ENCODE measurements at places on chromosomes 11 and 22. TPM values are rescaled to one million over a fixed set of nuclear protein-coding genes. Genes with fewer than 3 reads are reported as not detected.
A peak's percentile ranks its signal among the peaks of the same experiment; 100 is the strongest.

DNA sequence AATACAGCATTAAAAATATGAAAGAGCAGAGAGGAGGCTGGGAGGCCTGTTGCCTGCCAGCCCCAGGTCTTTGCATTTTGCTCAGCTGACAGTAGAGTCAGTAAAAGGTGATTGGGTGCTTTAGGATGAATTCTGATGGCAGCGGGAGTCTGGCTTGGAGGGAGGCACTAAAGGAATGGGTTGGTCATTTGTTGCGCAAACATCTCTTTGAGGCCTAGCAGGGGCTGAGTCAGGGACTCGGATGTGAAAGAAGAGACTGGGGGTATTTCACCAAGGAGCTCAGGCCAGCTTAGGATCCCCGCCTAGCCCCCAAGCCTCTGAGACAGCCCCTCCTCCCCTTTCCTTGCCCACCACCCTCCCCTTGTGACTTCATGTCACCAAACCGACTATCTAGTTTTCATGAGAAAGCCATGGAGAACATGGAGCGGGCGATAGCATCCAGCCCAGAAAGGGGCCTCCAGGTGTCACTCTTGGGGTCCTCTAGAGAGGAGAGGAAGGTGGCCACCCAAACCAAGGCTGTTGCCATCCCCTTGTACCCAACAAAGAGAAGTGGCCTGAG is 9.7 kb downstream of the DGKZ start:
- DNase-seq, result no peak

DNA sequence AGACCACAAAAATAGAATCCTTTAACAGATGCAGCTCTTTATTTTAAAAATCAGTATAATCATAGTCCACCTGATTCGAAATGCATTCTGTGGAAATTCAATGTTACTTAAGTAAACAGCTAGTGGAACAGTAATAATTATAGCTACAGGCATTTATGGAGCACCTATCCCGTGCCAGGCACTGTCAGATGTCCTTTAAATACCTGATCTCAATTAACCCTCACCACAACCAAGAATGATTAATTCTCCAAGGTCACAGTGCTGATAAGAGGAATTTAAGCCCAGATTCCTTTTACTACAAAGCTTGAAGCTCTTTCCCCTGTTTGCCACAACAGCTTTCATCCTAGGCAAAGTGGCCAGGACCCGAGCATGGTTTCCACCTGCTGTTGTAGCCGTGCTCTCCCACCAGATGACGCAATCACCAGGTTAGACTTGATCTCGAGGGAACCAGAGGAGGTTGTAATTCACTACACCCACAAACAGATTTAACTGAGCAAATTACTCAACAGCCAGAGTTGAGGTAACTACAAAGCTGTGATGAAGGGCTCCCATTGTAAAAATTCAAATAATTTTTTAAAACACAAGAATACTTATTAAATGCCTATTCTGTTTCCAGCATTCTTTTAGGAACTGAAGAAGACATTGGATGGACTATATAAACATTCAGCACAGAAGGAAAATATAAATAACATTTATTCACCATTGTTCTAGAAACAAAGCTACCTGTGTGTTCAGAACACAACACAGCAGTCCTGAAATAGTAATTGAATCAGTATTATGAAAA is 10.3 kb downstream of the PRDM10 start:
- peak; percentile 24 for DNase-seq

GRCh38 chr11:104668797-104669463 is 229.3 kb downstream of the CASP12 start:
- no peak for DNase-seq

DNA sequence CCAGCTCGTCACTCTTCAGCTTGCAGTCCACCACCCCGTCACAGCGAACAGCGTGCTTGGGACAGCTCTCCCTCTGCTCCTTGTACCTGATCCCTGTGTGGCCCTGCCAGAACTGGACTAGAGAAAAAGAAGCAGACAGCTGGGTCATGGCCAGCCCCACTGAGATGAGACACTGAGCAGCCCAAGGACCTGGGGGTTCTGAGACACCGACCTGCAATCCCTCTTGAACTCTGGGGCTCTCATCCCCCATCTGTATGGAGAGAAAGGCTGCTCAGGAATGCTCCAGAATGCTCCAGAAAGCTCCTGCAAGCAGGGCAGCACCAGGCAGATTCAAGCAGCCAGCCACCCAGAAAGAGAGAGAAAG is 14.8 kb downstream of the TMPRSS13 start:
- DNase-seq, result no peak

DNA sequence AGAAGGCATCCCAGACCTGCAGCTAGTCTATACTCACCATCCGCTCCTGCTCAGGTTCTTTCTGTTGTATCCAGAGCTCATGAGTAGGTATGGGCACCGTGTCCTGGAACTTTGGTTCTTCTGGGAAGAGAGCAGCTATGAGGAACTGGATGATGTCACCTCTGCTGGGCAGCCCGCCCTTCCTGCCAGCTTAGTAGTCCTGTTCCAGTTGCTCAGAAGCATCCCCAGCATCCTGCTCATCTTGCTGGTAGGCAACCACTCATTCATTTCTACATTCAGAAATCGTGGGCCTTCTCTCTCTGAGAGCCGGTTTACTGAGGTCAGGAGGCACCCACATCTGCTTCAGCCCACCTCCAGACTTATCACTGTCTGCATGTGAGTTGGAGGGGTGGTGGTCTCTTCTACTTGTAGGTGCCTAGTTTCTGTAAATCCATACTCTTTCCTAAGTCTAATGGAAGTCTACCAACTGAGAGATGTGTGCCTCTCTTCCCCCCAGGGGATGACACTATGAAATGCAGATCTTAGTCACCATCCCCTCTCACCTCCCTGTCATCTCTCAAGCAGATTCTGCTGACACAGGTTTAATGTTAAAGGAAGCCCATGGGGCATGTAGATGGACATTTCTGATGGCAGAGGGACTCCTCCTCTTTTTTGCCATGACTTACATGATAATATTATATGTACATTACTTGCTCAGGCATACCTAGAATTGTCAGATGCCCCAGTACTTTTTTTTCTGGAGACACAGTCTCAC is 29.6 kb upstream of the CCDC134 start:
- no peak for DNase-seq

GRCh38 chr11:15579287-15580001 is 464.7 kb downstream of the INSC start:
- DNase-seq, result no peak

DNA sequence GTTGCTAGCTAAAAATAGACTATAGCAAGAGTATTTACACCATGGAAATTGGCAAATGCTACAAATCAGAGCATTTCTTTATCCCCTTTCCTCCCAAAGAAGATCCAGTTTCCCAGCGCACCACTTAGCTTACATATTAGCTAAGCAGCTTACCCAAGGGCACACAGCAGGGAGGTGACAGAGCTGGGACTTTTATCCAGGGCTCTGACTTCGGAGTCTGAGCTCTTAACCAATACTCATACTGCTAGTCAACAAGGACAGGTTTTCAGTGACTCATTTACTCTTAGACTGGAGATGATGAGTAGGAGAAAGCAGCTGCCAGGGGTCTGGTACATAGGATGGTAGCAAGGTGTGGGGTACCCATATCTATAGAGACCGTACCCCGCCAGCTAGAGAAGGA is 38.4 kb downstream of the NAV2 start:
- no peak for DNase-seq

GRCh38 chr11:73980001-73980961 is 2.4 kb downstream of the UCP2 start:
- DNase-seq, result peak; percentile 92

GRCh38 chr11:12675951-12676711 is 1.9 kb downstream of the TEAD1 start:
- DNase-seq, result no peak

- peak; percentile 61 for DNase-seq
These were observed 31.0 kb downstream of the MCM5 start for GRCh38 chr22:35430897-35431322.

DNA sequence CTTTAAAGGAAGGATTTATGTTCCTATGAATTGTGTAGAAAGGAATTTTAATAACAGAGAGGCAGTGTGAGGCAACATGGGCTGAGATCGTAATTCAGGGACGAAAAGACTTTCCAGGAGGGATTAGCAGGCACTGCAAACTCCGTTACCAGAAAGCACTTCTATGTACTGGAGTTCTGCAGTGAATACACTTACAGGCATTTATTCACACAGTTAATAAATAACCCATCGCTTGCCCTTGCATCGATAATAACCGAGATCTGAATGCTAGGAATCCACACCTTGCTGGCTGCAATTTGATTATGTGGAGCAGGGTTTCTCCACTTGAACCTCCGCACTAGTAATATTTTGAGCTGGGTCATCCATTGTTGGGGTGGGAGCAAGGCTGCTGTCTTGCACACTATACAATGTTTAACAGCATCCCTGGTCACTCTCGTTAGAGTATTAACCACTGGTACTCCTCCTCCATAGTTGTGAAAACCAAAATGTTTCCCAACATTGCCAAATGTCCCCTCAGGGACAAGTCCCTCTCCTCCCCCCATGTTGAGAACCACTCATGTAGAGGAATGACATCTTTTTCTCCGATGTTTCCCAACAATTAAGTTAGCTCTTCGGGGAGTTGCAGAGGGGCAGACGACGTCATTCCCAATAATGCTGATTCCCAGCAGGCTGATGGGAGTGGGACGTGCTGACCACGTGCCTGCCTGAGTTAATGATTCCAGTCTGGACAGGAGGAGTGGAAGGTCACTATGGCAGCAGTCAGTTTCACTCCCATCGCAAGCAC is 99.5 kb downstream of the SNX19 start:
- no peak for DNase-seq

GRCh38 chr22:36640106-36640672 is 63.4 kb downstream of the CACNG2 start:
- no peak for DNase-seq

- DNase-seq, result no peak
These were observed 137.7 kb upstream of the BLID start for GRCh38 chr11:122253589-122254231.

DNA sequence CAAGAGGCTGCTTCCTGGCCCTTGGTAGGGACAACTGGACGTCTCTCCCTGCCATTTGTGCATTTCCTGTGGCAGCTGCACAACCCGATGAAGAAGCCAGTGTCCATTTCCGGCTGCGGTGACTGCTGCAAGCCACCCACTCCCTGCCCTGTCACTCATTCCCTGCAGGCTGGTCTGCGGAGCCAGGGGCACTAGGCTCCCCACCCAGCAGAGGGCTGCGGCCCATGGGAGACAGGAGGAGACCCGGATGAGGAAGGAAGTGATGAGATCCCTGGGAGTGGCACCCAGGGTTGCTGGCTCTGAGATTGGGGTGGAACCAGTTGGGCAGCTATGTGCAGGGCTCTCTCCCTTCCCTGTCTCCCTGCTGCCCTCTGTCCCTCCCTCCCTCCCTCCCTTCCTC is 10.0 kb upstream of the MYRF start:
- DNase-seq, result no peak

DNA sequence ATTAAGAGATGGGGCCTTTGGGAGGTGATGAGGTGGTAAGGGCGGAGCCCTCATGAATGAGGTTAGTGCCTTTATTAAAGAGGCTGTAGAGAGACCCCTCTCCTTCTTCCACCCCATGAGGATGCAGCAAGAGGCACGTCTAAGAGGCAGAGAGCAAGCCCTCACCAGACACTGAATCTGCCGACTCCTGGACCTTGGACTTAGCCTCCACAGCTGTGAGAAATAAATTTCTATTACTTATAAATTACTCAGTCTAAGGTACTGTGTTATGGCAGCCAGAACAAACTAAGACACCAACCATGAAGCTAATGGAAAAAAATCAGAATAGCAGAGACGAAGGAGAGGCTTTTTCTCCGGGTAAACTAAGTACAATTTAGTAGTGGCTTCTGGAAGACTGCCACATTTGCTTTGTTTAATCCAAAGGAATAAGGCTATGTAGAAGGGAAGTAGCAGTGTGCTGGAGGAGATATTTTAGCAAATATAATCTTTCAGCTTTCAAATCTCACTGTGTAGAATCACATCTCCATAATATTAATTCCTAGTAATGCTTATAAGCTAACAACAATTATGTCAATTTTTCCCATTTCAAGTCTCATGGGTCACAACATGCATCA is 12.3 kb upstream of the SIK2 start:
- no peak for DNase-seq

GRCh38 chr11:64538501-64538951 is 52.5 kb upstream of the SLC22A12 start:
- DNase-seq, result no peak

DNA sequence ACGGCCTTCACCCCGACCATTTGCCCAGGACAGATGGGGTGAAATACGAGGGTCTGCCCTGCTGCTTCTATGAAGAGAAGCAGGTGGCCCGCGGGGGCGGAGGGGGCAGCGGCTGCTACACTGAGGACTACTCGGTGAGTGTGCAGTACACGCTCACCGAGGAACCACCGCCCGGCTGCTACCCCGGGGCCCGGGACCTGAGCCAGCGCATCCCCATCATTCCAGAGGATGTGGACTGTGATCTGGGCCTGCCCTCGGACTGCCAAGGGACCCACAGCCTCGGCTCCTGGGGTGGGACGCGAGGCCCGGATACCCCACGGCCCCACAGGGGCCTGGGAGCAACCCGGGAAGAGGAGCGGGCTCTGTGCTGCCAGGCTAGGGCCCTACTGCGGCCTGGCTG is 11.2 kb downstream of the C22orf31 start:
- DNase-seq, result no peak

- DNase-seq, result no peak
These were observed 2.0 kb downstream of the USH1C start for GRCh38 chr11:17542249-17542648.

DNA sequence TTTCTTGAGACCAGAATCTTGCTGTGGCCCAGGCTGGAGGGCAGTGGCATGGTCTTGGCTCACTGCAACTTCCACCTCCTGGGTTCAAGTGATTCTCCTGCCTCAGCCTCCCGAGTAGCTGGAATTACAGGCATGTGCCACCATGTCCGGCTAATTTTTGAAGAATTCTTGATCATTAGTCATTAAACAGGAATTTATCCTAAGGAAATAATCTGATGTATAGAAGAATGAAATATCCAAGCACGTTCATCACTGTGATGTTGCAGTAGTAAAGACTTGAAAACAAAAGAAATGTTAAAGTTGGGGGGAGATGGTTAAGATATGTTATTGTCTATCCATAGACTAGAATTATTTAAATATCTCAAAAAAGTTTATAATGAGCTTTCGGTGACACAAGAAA is 23.6 kb downstream of the CBL start:
- no peak for DNase-seq

- DNase-seq, result no peak
These were observed 12.5 kb downstream of the SYNGR1 start for GRCh38 chr22:39362271-39362670.

DNA sequence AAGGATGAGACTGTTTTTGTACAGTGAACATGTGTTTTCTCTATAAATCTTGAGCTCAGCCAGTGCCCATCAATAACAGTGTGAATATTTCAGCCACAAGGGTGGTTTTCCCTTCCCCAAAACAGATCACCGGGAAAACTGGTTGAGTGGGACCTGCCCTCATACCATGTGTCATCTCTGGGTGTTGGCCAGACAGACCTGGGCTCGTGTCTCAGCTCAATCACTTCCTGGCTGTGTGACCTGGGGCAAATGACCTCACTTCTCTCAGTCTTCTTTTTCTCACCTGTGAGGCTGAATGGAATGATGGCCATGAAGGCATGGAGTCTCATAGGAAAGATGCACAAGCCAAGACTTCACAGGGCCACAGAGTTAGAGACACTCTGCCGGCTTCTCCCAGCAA is 74.7 kb downstream of the COMMD9 start:
- no peak for DNase-seq

The MN1 gene
- 0.58 TPM for total RNA-seq

The GAL3ST1 gene
- 1.4 TPM for total RNA-seq

The MOGAT2 gene
- not detected for total RNA-seq

The OR10A6 gene
- total RNA-seq, result not detected

The ZNF74 gene
- 16.5 TPM for total RNA-seq

The ASPHD2 gene
- total RNA-seq, result 4.0 TPM

The OR10D3 gene
- total RNA-seq, result not detected

The NLRX1 gene
- 8.8 TPM for total RNA-seq

The TMPRSS5 gene
- total RNA-seq, result 0.64 TPM

The RPL27A gene
- 1,456 TPM for total RNA-seq

The DDIAS gene
- 0.86 TPM for total RNA-seq

The OR51E1 gene
- not detected for total RNA-seq
